ENCODE measurements at places on chromosomes 16 and 17.

DNA sequence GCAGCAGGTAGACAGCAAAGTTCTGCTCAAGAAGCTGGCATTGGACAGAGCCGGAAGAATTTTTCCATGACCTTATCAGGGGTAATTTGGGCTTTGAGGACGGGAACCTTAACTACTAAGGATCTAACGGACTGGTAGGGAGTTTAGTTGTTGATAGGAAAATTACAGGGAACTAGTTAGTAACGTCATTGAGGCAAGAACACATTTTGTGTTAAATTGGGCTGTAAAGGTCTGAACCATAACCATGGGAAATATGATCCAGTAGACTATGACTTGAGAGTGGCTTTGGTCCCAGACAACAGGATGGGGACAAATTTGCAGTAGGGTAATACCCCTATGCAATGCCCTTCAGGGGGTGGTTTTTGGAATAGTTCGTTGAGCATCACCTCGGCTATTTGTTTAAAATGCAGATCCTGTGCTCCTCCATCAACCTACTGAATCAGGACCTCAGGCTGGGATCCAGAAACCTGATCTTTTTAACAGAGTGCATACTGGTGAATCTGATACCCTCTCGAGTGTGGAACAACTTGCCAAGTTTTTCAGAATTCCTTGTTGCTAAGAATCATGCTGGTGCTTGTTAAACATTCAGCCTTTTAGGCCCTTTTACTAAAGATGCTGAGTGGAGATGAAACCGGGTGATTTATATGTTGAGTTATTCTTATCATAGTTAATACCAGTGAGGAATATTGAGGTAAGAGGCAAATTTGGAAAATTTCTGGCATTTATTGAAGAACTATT is 255.1 kb downstream of the MAP2K6 start:
- DNase-seq: no peak

- no peak for DNase-seq
Observed at GRCh38 chr16:85641305-85641704, 28.2 kb downstream of the GSE1 start.

DNA sequence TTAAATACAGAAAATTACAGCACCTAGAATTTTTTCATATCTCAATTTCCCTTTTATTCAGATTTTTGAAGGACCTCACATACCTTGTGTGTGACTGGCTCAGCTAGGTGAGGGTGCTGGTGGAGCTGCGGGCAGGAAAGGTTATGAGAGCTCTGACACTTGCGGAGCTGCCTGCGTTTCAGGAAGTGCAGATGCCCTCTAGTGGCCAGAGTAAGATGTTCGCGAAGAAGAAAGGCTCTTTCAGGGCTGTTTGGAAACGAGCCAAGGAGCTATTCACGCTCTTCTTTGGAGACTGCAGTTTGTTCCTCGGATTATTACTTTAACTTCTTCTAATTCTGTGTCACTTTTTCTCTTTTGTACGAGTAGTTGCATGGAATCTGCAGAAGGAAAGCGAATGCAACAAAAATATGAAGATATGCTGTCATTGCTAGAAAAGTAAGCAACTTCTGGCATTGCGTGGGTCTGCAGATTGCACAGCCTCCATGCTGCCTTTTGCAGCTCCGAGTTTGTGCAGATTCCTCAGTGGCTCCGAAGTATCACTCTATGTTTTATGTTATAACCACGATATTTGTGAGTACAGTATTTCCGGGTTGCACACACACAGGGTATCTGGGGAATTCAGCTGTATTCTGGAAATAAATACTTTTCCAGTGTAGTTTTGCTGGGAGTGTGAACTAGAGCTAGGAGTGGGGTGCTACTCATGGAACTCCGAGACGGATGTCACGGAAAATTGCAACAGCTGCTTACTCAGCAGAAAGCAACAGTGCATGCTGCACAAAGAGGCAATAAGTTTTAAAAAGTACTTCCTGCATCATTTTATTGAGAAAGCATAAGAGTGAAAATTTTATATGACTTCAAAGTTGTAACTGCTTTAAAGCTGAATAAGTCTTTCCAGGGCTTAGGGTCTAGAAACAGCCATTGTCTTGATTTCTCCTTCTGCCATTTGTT is 46.3 kb downstream of the DNAH9 start:
- DNase-seq: peak; percentile 0

- no peak for DNase-seq
Observed at GRCh38 chr16:55585631-55586030, 19.1 kb downstream of the CAPNS2 start.

DNA sequence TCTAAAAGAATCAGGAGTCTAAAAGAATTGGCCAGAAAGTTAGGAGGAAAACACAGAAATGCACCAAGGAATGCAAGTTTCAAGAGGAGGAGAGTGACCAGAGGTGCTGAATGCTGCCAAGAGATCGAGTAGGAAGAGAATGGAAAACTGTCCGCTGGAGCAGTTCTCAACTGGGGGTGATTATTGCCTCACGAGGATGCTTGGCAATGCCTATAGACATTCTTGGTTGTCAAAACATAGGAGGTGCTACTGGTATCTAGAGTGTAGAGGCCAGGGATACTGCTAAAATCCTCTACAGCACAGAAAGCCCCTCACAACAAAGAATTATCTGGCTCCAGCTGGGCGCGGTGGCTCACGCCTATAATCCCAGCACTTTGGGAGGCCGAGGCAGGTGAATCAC is 82.1 kb upstream of the NOL11 start:
- DNase-seq: no peak

DNA sequence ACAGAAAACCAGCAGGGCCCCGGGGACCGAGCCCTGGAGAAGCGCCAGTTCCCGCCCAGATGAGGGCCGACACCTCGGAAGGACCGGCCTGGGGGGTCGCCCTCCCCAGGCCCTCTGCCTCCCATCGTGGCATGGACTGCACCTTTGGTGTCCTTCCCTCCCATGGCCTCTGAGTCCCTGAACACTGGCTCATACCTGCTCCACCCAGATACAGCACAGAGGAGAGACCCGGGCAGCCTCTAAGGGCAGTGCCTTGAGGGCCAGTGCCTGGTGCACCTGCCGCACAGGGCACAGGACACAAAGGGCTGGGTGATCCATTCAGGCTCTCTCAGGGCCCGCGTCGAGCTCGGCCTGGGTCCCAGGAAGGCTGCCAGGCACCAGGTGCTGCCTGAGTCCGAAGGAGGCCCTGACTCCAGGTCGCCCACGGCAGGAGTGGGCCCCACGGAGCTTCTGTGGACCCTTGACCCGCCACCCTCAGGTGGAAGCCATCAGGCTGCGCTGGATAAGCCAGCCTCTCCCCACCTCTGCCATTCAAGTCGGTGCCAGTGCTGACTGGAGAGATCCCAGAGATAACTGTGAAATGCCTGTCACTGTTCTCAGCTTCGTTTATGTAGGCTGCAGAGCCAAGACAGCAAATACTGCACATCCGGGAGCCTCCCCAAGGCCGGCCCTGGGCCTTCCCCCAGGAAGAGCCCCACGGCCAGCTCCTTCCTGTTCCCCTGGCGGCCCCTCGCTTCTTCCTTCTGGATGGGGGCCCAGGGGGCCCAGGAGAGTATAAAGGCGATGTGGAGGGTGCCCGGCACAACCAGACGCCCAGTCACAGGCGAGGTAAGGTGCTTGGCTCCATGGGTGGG is at the start of gene ZG16B:
ZG16B (plus strand) TSS at position 803 of the 854 bp plus-strand sequence. CDS start 139 bp downstream, outside the sequence.
- no peak for DNase-seq

GRCh38 chr16:57807252-57807967 is 5.1 kb upstream of the KIFC3 start:
- no peak for DNase-seq

GRCh38 chr17:28985950-28986713 is 19.7 kb downstream of the SEZ6 start:
- DNase-seq: no peak

DNA sequence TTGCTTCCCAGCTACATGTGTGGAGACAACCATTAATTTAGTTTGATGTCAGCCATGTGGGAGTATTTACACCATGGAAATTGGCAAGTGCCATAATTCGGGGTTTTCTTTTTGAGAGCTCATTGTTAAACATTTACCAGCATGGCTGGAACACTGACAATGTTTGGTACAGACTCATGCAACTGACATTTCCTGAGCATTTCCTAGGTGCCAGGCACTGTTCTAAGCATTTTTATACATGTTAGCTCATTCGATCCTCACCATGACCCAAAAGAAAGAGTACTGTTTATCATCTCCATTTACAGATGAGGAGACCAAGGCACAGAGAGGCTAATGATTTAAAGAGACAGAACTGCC is 86.9 kb downstream of the FOXL1 start:
- no peak for DNase-seq

- no peak for DNase-seq
Observed at GRCh38 chr16:53415504-53415903, 18.8 kb upstream of the RBL2 start.

DNA sequence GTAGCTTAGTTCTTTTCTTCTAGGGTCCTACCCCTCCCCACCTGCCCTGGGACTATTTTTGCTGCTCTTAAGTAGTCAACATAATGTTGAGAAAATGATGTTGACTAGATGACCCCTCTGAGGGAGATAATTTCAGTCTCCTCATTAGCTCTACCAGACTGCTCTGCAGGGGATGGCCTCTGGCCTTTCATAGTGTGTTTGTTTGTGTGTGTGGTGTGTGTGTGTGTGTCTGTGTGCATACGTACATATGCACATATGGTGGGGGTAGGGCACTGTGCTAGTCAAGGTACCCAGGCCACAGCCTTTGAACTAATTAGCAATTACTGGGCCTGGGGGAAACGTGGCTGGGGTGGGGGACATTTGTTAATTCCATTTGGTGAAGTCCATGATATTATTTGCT is 254.0 kb downstream of the SHISA9 start:
- DNase-seq: no peak

GRCh38 chr16:80586476-80586875 is 45.7 kb downstream of the DYNLRB2 start:
- no peak for DNase-seq

DNA sequence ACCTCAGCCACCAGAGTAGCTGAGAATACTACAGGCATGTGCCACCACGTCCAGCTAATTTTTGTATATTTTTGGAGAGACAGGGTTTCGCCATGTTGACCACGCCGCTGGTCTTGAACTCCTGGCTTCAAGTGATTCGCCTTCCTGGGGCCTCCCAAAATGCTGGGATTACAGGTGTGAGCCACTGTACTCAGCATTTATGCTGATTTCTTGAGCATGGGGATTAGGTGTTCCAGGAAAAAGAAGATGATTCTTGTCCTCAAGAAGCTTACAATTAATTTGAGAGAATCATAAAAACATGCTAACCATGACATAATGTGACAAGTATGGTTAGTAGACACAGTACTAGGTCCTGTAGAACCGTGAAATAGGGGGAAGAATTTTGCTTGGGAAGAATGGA is 30.9 kb downstream of the NACA2 start:
- DNase-seq: no peak

GRCh38 chr16:79601092-79601930 is 774 bp upstream of the MAF start:
- no peak for DNase-seq

DNA sequence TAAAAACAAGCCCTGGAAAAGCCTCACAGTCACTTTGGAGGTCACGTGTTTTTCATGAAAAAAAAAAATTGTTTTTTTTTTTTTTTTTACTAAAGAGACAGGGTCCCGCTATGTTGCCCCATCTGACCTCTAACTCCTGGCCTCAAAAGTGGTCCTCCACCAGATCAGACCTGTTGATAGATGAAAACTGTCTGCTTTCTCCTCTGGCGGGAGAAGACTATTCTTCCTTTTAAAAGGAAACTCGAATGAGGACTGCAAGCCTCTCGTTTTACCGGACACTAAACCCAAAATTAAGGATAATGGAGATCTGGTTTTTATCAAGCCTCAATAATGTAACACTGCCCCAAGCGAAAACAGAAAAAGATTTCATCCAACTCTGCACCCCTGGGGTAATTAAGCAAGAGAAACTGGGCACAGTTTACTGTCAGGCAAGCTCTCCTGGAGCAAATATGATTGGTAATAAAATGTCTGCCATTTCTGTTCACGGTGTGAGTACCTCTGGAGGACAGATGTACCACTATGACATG is 25.8 kb downstream of the ZCCHC14 start:
- DNase-seq: no peak

DNA sequence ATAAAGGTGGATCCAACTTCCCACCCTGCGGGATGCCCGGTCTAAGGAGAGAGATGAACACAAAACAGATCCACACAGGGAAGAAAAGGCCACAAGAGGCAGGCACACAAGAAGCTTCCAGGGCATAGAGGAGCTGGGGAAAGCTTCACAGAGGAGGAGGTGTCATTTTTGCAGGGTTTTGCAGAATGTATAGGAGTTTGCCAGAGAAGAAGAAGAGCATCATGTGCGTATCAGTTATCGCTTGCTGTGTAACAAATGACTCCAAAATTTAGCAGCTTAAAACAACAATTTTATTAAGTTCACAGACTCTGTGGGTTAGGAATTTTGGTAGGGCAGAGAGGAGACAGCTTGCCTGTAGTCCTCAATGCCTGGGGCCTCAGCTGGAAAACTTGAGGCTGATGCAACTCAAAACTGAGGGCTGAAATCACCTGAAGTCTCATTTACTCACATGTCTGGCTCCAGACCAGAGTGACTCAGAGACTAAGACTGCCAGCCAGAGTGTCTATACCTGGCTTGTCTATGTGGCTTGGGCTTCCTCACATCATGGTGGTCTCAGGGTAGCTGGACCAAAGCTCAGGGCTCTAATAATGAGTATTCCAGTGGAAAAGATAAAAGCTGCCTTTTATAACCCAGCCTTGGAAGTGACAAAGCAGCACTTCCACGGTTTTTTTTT is 33.9 kb upstream of the ZNF423 start:
- DNase-seq: no peak
